ENCODE measurements at places on chromosomes 11 and 22.

GRCh38 chr22:27795053-27795452, 6.5 kb downstream of the MN1 start:
- no peak for DNase-seq

DNA sequence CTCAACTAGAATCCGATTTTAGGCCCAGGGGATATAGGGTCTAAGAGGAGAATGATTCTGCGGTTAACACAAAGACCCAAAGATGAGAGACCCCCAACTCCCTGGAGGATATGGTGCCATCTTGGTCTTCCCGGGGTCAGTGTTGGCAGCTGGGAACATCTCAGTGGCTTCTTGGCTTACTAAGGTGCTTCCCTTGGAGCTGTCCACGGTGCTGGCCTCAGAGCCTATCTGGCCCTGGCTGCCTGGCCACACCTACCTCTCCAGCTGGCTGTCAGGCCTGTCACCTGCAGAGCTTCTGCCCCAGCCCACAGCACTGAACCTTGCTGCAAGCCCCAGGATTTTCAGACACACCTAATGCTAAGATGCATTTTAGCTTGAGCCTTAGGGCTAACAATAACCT, 70.7 kb upstream of the THY1 start:
- DNase-seq, result no peak

GRCh38 chr22:35581023-35581413, 36.1 kb downstream of the MB start:
- DNase-seq, result no peak

GRCh38 chr22:41917375-41917902, 2.6 kb upstream of the SHISA8 start:
- DNase-seq, result peak; percentile 85

DNA sequence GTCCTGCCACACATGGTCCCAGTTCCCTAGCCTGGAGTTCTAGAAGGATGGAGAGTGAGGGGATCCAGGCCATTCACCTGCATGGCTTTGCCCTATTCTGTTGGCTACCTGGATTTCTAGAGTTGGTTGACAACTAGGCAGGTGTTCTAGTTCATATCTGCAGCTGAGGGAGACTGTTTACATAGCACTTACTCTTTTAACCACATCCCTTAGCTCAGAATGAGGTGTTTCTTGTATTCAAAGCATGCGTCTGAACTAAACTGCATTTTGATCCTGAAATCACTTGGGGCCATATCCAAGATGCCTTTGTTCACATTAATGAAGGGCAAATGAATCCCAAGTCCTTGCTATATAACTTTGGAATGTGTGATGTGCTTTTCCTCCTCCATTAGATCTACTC, 60.9 kb downstream of the SYT13 start:
- no peak for DNase-seq
